ENCODE measurements at places on chromosomes 16 and 17.

DNA sequence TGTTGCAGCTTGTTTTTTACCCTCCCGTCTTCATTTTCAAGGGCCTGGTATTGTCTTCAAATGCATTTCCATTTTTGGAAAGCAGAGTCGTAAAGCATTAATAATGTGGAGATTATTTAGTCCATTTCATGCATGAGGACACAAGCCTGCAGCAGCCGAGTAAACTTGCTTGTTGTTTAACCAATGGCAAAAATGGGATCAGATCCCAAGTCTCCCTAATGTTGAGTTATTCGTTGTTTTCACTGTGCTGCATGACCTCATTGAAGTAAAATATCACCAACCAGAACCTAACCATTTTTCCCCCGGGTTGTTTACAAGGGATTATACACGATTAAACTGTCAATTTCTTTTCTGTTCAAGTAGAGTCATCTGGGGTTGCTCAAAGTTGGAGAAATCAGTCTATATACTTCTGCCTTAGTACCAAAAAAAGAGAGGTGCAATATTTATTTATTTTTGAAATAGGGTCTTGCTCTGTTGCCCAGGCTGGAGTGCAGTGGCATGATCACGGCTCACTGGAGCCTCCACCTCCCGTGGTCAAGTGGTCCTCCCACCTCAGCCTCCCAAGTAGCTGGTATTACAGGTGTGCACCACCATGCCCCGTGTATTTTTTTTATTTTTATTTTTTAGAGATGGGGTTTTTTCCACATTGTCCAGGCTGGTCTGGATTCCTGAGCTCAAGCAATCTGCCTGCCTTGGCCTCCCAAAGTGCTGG lies 12.4 kb downstream of the AMZ2 start:
- DNase-seq, result no peak

DNA sequence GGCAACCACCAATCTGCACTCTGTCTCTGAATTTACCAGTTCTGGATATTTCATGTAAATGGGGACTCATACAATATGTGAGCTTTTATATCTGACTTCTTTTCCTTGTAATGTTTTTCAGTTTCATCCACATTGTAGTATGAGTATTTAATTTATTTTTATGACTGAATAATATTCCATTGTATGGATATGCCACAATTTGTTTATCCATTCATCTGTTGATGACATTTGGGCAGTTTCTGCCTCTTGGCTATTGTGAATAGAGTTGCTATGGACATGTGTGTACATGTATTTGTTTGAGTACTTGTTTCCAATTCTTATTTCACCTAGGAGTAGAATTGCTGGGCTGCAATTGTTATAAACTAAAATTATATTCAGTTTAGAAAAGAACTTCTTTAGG lies 126.9 kb downstream of the MRTFB start:
- no peak for DNase-seq

GRCh38 chr16:20624882-20625807 lies 49.0 kb upstream of the ACSM2B start:
- no peak for DNase-seq

GRCh38 chr16:55475919-55476318 lies 3.1 kb upstream of the MMP2 start:
- no peak for DNase-seq

GRCh38 chr16:50311134-50311528 lies 44.8 kb downstream of the ADCY7 start:
- no peak for DNase-seq

GRCh38 chr16:22006636-22007035 lies 1.3 kb upstream of the MOSMO start:
- no peak for DNase-seq

DNA sequence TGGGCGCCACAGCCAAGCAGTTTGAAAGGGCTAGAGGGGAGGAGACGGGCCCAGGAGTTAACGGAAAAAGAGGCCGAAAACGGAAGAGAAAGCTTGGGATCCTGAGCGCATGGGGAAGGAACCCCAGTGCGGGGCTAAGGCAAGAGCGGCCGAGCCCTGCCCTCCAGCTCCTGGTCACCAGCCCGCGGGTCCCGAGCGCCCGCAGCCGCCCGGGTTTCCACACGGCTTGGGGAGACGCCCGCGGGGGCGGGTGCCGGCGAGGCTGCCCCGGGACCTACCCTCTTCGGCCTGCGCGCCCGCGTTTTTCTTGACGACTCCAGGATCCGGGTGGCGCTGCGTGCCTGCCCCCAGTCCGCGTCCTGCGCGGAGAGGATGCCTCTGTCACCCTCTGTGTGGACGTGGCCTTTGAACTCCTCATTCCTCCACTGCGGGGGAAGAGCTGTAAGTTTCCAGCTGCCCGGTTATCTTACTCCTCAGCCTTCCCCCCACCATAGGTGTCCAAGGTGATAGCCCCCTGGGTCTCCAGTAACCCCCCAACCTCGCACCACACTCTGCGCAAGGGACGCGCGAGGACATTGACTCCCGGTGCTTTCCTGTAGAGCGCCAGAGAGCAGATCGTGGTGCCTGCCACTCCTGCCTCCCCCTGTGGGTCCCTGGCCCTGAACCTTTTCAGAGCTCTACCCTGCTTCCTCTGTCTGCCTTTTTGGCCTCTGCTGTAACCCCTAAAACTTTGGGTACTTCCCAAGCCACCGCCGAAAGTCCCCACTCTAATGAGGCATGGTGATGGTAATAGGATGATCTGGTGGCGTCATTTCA lies 1.7 kb upstream of the CDH11 start:
- DNase-seq, result no peak

- DNase-seq, result no peak
Observed at GRCh38 chr17:4005296-4006164, 41.3 kb upstream of the ATP2A3 start.

- peak; percentile 21 for DNase-seq
Observed at GRCh38 chr17:40542558-40543411, 22.5 kb downstream of the CCR7 start.

- no peak for DNase-seq
Observed at GRCh38 chr16:52721331-52721730, 174.4 kb upstream of the TOX3 start.

GRCh38 chr17:34301986-34302385 lies 16.4 kb downstream of the CCL11 start:
- DNase-seq, result no peak

- DNase-seq, result no peak
Observed at GRCh38 chr17:75307957-75308731, 18.9 kb upstream of the SLC25A19 start.

DNA sequence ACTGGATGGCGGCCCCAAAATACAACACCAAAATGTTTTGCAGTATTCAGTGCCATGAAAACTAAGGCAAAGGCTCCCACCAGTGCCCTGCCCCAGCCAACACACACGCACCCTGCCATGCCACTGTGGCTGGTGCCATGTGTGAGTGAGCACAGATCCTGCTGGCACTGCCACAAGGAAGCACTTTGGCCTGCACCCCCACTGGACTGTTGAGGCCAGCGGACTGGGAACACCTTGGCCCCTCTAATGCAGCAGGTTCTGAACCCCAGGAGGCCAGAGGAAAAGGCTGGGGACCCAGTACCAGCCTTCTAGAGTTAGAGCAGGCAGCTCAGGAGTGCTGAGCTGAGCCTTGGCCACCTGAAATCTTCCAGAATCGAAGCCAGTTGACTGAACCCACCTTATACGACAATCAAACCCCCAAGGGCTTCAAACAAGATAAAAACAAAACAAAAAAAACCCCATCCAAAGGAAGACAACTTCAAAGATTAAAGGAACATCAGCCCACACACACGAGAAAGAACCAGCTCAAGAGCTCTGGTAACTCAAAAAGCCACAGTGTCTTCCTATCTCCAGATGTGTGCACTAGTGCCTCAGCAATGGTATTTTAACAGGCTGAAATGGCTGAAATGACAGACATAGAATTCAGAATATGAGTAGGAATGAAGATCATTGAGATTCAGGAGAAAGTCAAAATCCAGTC lies 21.5 kb downstream of the NLRP1 start:
- no peak for DNase-seq

DNA sequence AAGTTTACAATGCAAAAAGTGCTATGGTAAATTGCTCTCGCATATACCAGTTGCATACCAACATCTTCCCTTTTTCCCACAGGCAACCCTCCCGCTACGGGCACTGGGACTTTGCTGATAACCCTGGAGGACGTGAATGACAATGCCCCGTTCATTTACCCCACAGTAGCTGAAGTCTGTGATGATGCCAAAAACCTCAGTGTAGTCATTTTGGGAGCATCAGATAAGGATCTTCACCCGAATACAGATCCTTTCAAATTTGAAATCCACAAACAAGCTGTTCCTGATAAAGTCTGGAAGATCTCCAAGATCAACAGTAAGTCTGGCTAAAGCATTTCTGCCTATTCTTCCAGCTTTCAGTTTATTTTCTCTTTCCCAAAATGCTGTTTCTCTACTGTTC lies 27.9 kb upstream of the HSBP1 start:
- no peak for DNase-seq

DNA sequence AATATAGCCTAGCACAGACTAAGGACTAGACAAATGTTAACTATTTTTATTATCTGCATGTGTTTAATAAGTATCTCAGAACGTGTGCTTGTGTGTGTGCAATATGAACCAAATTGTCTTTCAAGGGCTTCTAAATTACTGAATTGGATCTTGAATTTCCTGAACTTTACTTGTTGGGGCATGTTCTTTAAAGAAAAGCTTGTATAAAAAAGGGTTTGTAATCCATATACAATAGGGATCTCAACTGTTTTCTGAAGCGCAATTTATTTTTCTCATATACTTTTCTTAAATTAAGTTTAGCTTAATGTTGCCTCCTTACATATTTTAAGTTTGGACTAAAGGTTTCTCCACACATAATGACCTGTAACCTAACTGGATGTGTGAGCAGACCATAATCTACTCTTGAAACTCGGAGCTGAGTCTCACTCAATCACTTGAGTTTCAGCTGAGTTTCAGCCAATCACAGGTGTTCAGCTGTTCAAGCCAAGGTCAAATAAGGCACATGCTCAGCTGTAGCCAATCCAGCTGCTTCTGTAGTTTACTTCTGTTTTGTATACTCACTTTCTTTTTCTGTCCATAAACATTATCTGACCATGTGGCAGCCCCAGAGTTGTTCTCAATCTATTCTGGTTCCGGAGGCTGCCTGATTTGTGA lies 72.3 kb downstream of the CDK5R1 start:
- DNase-seq, result peak; percentile 63

- DNase-seq, result no peak
Observed at GRCh38 chr17:78401246-78401645, 22.8 kb downstream of the PGS1 start.

GRCh38 chr17:28385037-28385400 lies 13.5 kb downstream of the SARM1 start:
- DNase-seq, result no peak

DNA sequence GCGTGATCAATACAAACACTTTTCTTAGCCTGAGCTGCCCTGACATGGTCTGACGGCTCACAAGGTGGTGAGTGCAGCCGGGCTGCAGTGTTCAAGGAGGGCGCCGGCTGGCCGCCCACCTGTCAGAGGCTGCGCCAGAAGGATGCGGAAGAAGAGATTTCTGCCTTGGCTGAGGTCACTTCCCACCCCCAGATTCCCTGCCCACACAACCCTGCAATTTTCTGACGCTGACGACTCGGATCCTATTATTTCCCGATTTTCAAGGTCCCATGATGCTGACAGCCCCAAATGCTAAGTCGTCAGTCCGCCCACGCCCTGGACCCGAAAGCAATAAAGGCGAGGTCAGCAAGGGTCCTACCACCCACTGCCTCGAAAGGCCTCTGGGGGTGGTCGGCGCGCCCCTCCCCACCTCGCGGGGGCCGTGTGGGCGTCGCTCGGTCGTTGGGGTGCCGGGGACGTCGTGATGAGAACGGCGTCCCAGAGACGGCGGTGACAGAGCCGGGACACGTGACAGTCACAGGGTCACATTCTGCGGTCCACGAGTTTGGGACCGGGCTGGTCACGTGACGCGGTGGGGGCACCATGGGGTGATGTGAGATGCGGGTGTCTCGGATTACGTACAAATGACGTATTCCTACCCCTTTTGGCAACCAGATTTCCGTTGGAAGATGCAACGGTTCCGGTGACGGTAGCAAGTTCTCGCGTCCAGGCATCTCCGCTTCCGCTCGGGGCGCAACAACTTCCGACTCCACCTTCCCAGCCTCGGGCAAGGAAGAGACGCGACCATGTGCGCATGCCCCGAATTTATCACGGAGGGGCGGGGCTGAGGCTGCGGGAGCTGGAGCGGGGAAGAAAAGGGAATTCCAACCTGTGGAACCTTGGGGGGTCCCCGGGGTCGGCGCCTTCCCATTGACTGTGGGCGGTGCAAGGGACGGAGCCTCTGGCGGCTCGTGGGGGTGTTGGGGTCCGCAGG lies at the start of gene STX4:
Gene STX4 (plus strand): TSS at position 823 of the 973 bp plus-strand sequence. CDS start 248 bp downstream, outside the sequence.
- peak; percentile 95 for DNase-seq

- DNase-seq, result no peak
Observed at GRCh38 chr17:82887255-82888164, 47.7 kb upstream of the ZNF750 start.

GRCh38 chr16:49275050-49275730 lies 6.4 kb downstream of the CBLN1 start:
- DNase-seq, result no peak

GRCh38 chr16:57607676-57608461 lies 20.6 kb upstream of the ADGRG1 start:
- no peak for DNase-seq

DNA sequence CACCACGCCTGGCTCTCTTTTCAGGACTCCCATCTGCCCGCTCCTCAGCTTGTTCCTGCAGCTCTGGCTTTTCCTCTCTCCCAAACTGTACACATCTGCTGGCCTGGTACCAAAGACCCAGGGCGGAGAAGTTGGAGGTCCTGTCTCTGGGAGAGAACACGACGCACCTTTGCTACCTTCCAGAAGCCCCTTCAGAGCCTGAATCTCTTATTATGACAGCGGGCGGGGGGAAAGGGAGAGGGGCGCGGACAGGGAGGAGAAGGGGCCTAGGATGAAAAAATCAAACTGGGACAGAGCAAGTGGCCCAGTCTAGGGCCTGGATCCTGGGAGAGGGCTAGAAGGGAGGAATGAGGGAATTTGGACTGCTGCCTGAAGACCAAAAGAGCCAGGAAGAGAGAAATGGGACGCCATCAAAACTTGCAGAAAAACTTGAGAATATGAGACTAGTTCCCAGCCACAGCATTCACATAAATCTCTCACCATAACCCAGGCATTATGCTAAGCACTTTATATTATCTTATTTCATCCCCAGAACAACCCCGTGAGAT lies 2.5 kb upstream of the PER1 start:
- DNase-seq, result no peak

DNA sequence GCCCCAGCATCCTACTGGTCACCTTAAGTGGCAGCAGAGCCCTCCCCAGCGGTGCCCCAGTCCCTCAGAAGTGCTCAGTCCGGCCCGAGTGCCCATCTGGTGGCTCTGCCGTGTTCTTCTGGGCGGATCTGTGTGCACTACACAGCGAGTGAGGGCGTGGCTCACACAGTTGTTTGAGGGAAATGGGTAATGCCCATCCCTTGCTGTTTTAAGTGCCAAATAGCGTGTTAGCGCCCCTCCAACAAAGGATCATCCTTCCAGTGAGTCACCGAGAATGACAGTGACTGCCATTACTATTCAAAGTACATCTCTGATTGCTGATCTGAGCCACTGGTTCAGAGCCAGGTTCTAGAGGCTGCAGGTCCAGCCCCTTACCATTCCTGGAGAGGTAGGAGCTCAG lies 152.0 kb downstream of the LGALS9B start:
- DNase-seq, result no peak

DNA sequence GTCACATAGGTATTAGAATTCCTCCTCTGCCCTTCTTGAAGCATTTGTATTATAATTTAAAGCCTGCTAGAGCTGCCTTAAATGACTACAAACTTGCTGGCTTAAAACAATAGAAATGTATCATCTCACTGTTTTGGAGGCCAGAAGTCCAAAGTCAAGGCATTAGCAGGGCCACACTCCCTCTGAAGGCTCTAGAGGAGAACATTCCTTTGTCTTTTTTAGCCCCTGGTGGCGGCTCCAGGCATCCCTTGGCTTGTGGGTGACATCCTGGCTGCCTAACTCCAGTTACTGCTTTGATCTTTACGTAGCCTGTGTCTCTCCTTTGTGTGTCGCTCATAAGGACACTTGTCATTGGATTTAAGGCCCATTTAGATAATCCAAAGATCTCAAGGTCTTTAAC lies 186.6 kb upstream of the SALL1 start:
- DNase-seq, result no peak
